WTC11 (cell line): ENCODE measurements at places on chromosomes 5 and 9. TPM values are rescaled to one million over a fixed set of nuclear protein-coding genes. Genes with fewer than 3 reads are reported as not detected.

DNA sequence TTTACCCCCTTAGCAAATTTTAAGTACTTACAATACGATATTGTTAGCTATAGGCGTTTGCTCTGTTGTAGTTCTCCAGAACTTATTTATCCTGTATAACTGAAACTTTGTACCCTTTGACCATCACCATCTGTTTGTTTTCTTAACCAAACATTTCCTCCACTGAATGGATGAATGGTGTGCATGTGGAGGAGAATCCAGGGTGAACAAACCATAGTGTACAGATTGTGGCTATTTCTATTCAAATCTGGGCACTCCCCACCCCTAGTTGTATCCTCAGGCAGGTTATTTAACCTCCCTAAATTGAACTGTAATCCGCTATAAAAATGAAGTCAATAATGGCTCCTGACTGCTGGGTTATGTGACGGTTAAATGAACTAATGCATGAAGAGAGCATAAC is 21.4 kb upstream of the HAPLN1 start:
- DNase-seq, result no peak

DNA sequence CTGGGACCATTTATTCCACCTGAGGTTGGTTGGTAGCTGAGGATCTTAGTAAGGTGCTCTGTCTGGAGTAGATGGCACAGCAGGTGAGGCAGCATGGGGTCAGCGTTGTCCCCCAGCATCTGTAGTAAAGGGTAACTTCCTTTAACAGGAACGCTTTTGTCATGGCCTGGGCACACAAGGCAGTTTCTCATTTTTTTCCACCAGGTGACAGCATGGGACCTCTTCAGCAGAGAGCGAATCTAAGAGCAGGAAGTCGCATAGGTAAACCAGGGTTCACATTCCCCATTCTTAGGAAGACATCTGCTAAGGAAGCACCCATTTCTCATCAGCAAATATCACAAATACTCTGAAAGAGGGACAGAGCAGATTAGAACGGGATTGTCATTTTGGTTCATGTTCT is 56.5 kb downstream of the GPR107 start:
- no peak for DNase-seq

GRCh38 chr9:7656636-7657035 is 142.9 kb downstream of the DMAC1 start:
- DNase-seq, result no peak

The GABBR2 gene
- 0.92 to 2.2 TPM (median 1.5 TPM) in 3 replicates for total RNA-seq

The CORO2A gene
- total RNA-seq, result 32.5 to 37.0 TPM (median 35.9 TPM) in 3 replicates

DNA sequence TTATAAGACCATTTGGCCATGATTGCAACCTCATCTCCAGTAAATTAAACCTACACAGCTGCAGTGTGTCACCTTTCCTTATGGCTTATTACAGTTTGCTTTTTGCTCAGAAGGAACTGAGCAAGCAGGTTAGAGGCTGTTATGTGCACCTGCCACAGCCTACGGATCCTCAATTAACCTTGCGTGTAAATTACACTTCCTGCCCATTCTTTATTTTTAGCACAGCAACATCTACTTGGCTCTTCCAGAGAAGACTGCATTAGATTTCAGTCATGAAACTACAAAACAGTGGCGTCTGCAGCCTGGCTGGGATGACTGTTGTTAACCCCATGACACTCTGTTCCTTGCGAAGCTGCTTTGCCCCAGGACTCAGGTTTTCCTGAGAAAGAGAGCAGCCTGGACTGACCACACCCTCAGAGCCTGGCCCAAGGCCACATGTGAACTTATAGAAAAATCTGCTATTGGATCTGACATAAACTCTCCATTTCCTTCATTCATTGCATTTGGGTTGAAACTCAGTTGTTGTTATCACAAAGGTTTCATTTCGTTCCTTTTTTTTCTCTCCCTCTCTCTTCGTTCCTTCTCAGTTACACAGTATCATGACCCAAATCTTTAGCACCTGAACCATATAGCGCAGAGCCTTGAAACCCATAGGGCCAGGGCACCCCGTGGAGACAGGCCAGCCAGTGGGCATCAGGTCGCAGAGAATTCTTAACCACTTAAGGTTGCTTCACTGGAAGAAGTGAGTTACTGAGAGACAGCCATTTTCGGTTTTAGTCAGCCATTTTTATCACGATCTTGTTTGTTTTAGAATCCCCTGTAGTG is 138.6 kb downstream of the PALM2AKAP2 start:
- DNase-seq, result no peak
